Natural killer cell (primary cell): ENCODE measurements at places on chromosomes 12 and 14. TPM values are rescaled to one million over a fixed set of nuclear protein-coding genes. Genes with fewer than 3 reads are reported as not detected.

- no peaks in the 10 kb centered on the region for H3K4me1 ChIP-seq
- no peaks in the 10 kb centered on the region for H3K36me3 ChIP-seq
- no peak overlapping the region for H3K27ac ChIP-seq
- H3K27me3 ChIP-seq = no peaks in the 10 kb centered on the region
- no peak for DNase-seq
Measured at GRCh38 chr12:131572626-131573025, 138.3 kb upstream of the SFSWAP start.

GRCh38 chr12:55061024-55061423 lies 41.2 kb downstream of the NEUROD4 start:
- no peak overlapping the region for H3K27ac ChIP-seq
- H3K27me3 ChIP-seq = no peaks in the 10 kb centered on the region
- no peaks in the 10 kb centered on the region for H3K4me1 ChIP-seq
- no peaks in the 10 kb centered on the region for H3K36me3 ChIP-seq
- H3K4me3 ChIP-seq = no peak overlapping the region

The DDN gene
- total RNA-seq = 1.1 TPM

GRCh38 chr12:90951432-90952105 lies 3.4 kb downstream of the CCER1 start:
- H3K27me3 ChIP-seq = no peaks in the 10 kb centered on the region
- H3K36me3 ChIP-seq = no peaks in the 10 kb centered on the region
- no peak overlapping the region for H3K27ac ChIP-seq

The ITGA7 gene
- total RNA-seq = 4.3 TPM

- DNase-seq = no peak
- H3K36me3 ChIP-seq = peaks cover 27% of the 10 kb centered on the region
- no peaks in the 10 kb centered on the region for H3K4me1 ChIP-seq
- no peak overlapping the region for H3K27ac ChIP-seq
Measured at GRCh38 chr14:92074555-92074954, 31.8 kb downstream of the ATXN3 start.

The DUSP16 gene
- total RNA-seq = 6.9 TPM

DNA sequence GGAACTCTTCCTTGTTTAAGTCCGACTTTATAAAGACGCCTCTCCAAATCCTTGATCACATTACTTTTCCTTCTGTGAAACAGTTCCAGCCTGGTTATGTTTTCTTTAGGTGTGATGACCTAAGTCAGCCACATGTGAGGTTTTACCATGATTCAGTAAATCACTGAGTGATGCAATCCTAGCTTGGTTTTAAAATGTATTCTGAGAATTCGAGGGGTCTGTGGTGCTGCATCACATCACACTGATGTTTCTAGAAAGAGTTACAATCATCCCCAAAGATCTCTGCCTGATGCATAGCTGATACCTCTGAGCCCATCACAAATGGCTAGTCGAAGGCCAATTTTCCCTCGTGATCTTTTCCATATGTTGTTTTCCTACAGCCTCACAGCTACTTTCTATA lies 152.7 kb downstream of the ANO2 start:
- no peak overlapping the region for H3K4me3 ChIP-seq
- H3K27ac ChIP-seq = no peak overlapping the region
- no peaks in the 10 kb centered on the region for H3K27me3 ChIP-seq
- DNase-seq = no peak

DNA sequence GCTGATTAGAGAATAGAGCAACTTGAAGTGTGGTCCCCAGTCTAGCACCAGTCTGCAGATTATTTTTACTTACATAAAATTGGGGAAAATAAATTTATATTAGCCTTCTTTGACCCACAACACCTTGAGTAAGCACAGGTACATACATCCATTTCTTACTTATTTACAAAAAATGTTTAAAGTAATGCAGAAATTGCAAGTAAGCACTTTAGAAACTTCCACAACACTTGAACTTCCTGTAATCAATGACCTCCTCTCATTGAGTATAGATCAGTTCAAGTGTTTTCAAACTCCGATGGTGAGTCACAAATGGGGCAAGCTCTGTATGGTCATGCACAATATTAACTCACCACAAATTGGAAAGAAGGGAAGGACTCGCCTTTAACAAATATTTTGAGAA lies 83.3 kb downstream of the KIF21A start:
- H3K27ac ChIP-seq = no peak overlapping the region
- no peak overlapping the region for H3K4me3 ChIP-seq
- no peak for DNase-seq
- H3K36me3 ChIP-seq = peaks cover 5% of the 10 kb centered on the region
- H3K4me1 ChIP-seq = no peaks in the 10 kb centered on the region

GRCh38 chr12:127237151-127237550 lies 1029.8 kb upstream of the TMEM132C start:
- H3K27me3 ChIP-seq = no peaks in the 10 kb centered on the region
- H3K36me3 ChIP-seq = no peaks in the 10 kb centered on the region
- no peaks in the 10 kb centered on the region for H3K4me1 ChIP-seq
- H3K4me3 ChIP-seq = no peak overlapping the region
- no peak for DNase-seq

DNA sequence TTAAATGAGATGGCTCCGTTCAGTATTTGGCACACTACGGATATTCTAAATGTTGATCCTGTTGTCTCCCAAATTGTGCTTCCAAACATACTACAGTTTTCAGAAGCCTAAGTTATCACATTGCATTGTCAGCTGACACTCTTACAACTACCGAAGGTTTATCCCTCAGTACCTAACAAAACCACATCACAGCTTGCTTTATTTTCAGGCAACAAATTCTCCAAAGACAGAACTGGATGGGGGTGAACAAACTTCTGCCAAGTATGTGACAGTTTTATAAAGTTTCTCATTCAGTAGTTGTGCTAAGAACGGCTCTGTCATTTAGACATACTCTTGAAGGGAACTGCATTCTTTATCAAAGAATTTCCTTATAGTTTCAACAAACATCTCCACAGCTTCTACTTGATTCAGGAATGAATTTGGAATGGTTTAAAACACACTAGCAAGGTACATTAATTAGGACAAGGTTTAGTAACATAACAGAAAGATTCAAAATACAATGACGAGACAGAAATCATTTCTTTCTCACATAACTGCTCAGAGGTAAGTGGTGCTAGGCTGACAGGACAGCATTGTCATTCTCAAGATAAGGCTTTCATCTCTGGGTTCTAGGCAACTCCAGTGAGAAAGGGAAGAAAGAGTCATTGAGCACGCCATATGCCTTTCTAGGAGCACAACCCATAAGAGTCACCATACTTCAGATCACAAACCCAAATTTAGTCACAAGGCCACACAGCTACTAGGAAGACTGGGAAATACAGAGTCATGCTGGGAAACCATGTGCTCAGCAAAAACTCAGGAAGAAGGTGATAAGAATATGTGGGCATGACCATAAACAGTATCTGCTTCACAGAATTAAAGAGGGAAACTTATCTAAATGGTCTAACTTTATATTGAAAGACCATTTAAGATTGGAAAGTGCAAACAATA lies 100.7 kb downstream of the DUSP6 start:
- no peaks in the 10 kb centered on the region for H3K4me1 ChIP-seq
- H3K36me3 ChIP-seq = no peaks in the 10 kb centered on the region
- H3K4me3 ChIP-seq = no peak overlapping the region
- no peaks in the 10 kb centered on the region for H3K27me3 ChIP-seq
- no peak for DNase-seq

The GLIPR1L2 gene
- 1.6 TPM for total RNA-seq

GRCh38 chr14:54502602-54503001 lies 7.1 kb upstream of the CGRRF1 start:
- H3K36me3 ChIP-seq = no peaks in the 10 kb centered on the region
- H3K27me3 ChIP-seq = no peaks in the 10 kb centered on the region
- no peak overlapping the region for H3K27ac ChIP-seq
- no peaks in the 10 kb centered on the region for H3K4me1 ChIP-seq
- H3K4me3 ChIP-seq = no peak overlapping the region

DNA sequence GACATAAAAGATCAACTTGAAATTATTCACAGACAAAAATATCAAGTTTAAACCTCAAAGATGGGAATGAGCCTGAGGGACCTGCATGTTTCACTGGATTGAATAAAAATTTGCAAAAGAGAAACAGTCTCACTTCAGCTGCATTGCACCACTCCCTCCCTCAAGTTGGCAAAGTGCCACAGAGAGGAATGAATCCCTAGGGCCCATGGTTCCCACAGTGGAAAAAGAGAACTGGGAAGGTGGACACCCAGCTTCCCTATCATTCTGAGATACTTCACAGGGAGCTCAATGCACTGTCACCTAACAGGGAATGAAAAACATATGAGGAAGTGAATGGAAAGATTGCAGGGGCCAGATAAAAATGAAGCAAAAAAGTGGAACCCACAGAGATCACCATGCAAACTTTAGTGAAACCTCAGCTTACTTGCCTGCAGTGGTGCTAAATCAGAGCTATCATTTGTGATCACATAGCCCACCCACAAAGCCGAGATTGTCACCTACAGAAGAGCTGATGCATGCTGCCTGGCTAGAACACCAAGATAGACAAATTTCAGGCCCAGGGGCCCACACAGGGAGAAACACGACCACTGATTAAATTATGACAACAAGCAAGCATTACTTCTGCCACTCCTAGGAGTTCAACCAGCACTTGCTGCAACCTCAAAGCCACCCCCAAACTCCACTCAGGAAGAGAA lies 911.3 kb downstream of the LRFN5 start:
- no peaks in the 10 kb centered on the region for H3K27me3 ChIP-seq
- no peaks in the 10 kb centered on the region for H3K36me3 ChIP-seq
- no peak for DNase-seq
- H3K4me3 ChIP-seq = no peak overlapping the region
- no peak overlapping the region for H3K27ac ChIP-seq
- H3K4me1 ChIP-seq = no peaks in the 10 kb centered on the region

The PLEKHD1 gene
- total RNA-seq = 0.78 TPM

DNA sequence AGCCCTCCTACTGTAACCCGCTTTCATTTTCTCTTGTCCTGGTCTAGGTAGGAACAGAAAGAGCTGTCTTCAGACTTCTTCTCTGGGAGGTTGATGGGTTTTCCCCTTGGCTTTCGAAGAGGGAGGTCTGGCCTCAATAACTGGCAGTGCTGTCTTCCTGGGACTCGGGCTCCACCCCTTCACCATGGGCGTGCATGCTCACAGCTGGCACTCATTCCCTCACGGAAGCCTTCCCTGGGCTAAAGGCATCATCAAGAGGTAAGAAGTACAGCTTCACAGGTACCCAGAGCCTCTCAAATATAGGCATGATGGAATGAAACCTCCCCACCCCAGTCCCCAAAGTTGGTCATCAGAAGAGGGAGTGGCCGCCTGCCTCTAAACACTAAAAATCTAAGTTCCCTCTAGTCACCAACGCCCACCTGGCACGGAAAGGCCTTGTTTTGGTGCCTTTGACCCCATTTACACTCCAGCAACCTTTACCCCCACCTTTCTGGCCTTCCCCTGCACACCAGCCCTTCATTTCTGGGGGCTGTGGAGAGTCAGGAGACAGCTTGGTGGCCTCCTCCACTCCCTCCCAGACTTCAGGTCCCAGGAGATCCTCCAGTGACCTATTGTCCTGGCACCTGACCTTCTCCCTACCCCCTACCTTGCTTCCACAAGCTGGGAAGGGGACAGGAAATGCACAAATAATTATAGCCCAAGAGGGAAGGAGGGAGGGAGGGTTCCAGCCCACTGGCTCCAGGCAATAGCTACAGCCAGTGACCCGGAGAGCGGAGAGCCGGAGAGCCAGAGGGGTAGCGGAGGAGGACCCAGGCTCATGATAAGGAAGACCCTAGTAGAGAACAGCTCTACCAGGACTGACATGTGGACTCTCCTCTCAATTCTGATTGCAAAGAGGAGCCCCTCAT lies 2.8 kb downstream of the RAPGEF3 start:
- no peak for DNase-seq
- H3K27me3 ChIP-seq = no peaks in the 10 kb centered on the region
- peaks cover 33% of the 10 kb centered on the region for H3K4me1 ChIP-seq
- H3K4me3 ChIP-seq = no peak overlapping the region

GRCh38 chr12:2341871-2342270 lies 289.1 kb downstream of the CACNA1C start:
- DNase-seq = no peak
- H3K36me3 ChIP-seq = no peaks in the 10 kb centered on the region
- no peak overlapping the region for H3K27ac ChIP-seq
- no peaks in the 10 kb centered on the region for H3K27me3 ChIP-seq
- no peak overlapping the region for H3K4me3 ChIP-seq
